ENCODE measurements at places on chromosomes 2 and 18. TPM values are rescaled to one million over a fixed set of nuclear protein-coding genes. Genes with fewer than 3 reads are reported as not detected.

SERPINB12 gene
- total RNA-seq, result not detected

ABCB11 gene
- 0.05 TPM for total RNA-seq

EPC2 gene
- 46.1 TPM for total RNA-seq

AGXT gene
- total RNA-seq, result not detected

ACTR1B gene
- total RNA-seq, result 84.6 TPM

ROCK2 gene
- 19.3 TPM for total RNA-seq

RESP18 gene
- not detected for total RNA-seq

CKAP2L gene
- 38.4 TPM for total RNA-seq

COL4A4 gene
- not detected for total RNA-seq

STPG4 gene
- total RNA-seq, result 0.22 TPM

SH2D6 gene
- 0.83 TPM for total RNA-seq

SIGLEC15 gene
- total RNA-seq, result not detected

CCBE1 gene
- total RNA-seq, result not detected

IHH gene
- total RNA-seq, result 0.17 TPM

CTAGE1 gene
- total RNA-seq, result not detected

CCDC68 gene
- not detected for total RNA-seq

IL18R1 gene
- 83.8 TPM for total RNA-seq

CASP10 gene
- total RNA-seq, result 33.9 TPM

CFLAR gene
- total RNA-seq, result 310 TPM

SMYD5 gene
- total RNA-seq, result 28.3 TPM

ASB18 gene
- total RNA-seq, result not detected

LAMA3 gene
- not detected for total RNA-seq

LYG1 gene
- total RNA-seq, result 2.8 TPM

ABCG5 gene
- not detected for total RNA-seq

C2orf15 gene
- total RNA-seq, result 0.20 TPM

MC5R gene
- total RNA-seq, result 0.15 TPM

CCNT2 gene
- 49.7 TPM for total RNA-seq

FAM161A gene
- 2.5 TPM for total RNA-seq
